ENCODE measurements at places on chromosomes 5 and 9.

GRCh38 chr5:103503066-103503465, 59.5 kb downstream of the NUDT12 start:
- DNase-seq, result no peak

- peak; percentile 53 for DNase-seq
These were observed 279.5 kb upstream of the PIK3R1 start for GRCh38 chr5:67935908-67936566.

GRCh38 chr5:57219386-57219785, 45.5 kb downstream of the GPBP1 start:
- no peak for DNase-seq

GRCh38 chr9:114894206-114894605, 36.2 kb downstream of the TNFSF8 start:
- DNase-seq, result no peak

- no peak for DNase-seq
These were observed 7.9 kb upstream of the CARD19 start for GRCh38 chr9:93087971-93088655.

DNA sequence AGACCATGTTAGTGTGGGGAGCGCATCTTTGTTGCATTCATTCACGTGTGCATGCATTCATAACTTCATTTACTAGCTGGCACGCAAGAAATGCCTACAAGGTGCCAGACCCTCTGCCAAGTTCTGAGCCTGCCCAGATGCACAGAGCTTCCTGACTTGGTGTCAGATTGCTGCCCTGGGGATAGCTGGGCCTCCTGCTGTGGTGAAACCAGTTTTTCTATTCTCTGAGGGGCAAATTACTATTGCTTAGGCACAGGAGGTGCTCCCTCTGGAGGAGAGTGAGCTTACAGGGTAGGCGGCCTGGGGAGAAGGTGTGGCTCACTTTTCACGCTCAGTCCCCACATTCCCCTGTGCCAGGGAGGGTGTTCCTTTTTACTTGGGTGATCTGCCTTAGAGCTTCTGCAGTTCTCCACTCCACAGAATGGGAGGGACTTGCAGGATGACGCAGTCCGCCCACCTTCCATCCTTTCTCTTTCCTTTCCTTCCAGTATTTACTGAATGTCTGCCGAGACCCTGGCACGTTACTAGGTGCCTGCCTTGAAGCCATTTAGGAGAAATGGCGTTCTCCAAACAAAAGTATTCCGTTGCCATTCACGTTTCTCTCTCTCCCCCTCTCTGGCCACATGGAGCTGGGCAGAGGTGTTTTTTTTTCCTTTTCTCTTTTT, 27.9 kb upstream of the CTNNA1 start:
- no peak for DNase-seq

DNA sequence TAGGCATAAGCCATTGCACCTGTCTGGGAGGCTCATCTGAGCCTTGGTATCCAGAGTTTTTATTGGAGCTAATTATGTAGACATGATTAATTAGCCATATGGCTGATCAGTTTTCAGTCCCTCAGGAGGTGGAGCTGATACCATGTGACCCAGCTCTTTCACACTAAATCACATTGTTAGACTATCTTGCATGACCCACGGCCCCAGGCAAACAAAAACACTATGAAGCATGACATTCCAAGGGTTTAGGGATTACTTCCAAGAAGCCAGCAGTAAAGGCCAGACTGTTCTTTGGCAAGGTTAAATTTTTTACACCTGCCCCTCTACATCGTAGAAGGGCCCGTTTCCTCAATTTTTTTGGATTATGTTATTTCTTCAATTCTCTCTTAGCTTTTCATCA, 5.0 kb upstream of the C5orf24 start:
- no peak for DNase-seq

GRCh38 chr9:100096378-100096916, 2.4 kb downstream of the ERP44 start:
- DNase-seq, result no peak

Data from inflammatory macrophage treated with lipopolysaccharide for 1 hour (primary cell).